CD4-positive, alpha-beta memory T cell (primary cell): ENCODE measurements at places on chromosomes 3 and 15. TPM values are rescaled to one million over a fixed set of nuclear protein-coding genes. Genes with fewer than 3 reads are reported as not detected.
A peak's percentile ranks its signal among the peaks of the same experiment; 100 is the strongest.

- no peak overlapping the region for H3K27ac ChIP-seq
- H3K4me3 ChIP-seq, result no peak overlapping the region
- H3K27me3 ChIP-seq, result no peaks in the 10 kb centered on the region
- DNase-seq, result no peak
Observed at GRCh38 chr15:73387507-73388255, 18.9 kb upstream of the HCN4 start.

PLXNB1 gene
- total RNA-seq, result 5.0 TPM

SPINK8 gene
- total RNA-seq, result not detected

DNA sequence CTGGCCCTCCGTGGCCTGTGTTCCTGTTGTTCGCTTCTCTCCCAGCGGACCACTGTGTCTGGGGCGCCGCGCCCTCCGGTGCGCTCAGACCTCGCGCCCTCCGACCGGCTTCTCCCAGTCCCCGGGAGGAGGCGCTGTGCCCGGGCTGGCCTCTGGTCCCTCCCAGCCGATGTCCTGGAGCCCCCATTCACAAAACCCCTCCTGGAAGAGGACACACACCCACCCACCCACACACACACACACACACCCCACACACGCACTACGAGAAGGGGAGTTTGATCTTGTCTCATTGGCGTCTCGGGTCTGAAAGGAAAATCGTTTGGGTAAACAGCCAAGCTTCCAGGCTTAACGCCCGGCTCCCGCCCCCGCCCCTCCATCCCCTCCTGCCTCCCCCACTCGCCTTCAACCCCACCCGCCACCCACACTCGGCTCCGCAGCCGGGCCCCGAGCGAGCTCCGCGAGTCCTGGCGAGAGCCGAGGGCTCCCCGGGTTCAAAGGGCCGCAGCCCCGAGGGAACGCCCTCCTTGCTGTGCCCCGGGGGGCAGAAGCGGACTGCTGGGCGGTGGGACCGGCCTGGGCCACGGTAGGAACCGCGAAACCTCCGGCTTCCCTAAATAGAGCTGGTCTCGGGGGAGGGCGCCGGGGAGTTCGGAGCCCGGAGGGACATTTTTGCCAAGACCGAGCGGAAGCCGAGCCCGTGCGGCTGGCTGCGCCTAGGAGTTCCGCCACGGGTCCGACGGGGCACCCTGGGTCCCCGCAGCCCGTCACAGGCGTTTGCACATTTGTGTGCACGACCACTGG is 23.6 kb downstream of the NR2F2 start:
- H3K27ac ChIP-seq, result no peak overlapping the region
- no peak overlapping the region for H3K4me3 ChIP-seq
- peaks cover 30% of the 10 kb centered on the region for H3K4me1 ChIP-seq
- DNase-seq, result no peak
- H3K27me3 ChIP-seq, result peaks cover 56% of the 10 kb centered on the region

ALS2CL gene
- total RNA-seq, result 29.8 TPM

MNS1 gene
- total RNA-seq, result not detected

DNA sequence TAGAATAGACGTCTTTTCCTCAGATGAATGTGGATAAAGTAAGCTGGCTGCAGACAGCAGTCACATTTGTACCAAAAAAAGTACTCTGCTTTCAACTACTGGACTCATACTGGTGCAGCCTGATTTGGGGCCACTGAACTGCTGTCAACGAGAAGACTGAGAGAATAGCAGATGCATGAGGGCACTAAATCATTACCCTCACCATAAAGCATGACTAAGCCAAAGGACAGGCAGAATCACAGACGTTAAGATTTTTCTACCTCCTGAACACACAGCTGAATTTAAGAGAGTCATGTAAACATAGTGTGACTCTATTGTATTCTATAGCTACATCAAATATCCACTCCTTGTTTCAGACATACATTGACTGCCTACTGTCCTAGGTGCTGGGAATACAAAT is 67.8 kb upstream of the CDAN1 start:
- H3K4me3 ChIP-seq, result no peak overlapping the region
- no peaks in the 10 kb centered on the region for H3K27me3 ChIP-seq
- no peaks in the 10 kb centered on the region for H3K36me3 ChIP-seq
- H3K4me1 ChIP-seq, result no peaks in the 10 kb centered on the region

- H3K4me3 ChIP-seq, result no peak overlapping the region
- peaks cover 67% of the 10 kb centered on the region for H3K36me3 ChIP-seq
- no peaks in the 10 kb centered on the region for H3K27me3 ChIP-seq
- H3K27ac ChIP-seq, result no peak overlapping the region
- no peaks in the 10 kb centered on the region for H3K4me1 ChIP-seq
Observed at GRCh38 chr15:78895471-78895870, 22.8 kb downstream of the MORF4L1 start.

- H3K4me1 ChIP-seq, result peaks cover 20% of the 10 kb centered on the region
- peak; percentile 71 for DNase-seq
- H3K27ac ChIP-seq, result peak overlapping the region; percentile 63
- H3K4me3 ChIP-seq, result no peak overlapping the region
- no peaks in the 10 kb centered on the region for H3K36me3 ChIP-seq
Observed at GRCh38 chr3:15858547-15859506, 61.0 kb upstream of the ANKRD28 start.

- no peak overlapping the region for H3K4me3 ChIP-seq
- no peaks in the 10 kb centered on the region for H3K27me3 ChIP-seq
- no peaks in the 10 kb centered on the region for H3K36me3 ChIP-seq
- no peaks in the 10 kb centered on the region for H3K4me1 ChIP-seq
Observed at GRCh38 chr15:88221836-88222235, 34.7 kb downstream of the NTRK3 start.

DNA sequence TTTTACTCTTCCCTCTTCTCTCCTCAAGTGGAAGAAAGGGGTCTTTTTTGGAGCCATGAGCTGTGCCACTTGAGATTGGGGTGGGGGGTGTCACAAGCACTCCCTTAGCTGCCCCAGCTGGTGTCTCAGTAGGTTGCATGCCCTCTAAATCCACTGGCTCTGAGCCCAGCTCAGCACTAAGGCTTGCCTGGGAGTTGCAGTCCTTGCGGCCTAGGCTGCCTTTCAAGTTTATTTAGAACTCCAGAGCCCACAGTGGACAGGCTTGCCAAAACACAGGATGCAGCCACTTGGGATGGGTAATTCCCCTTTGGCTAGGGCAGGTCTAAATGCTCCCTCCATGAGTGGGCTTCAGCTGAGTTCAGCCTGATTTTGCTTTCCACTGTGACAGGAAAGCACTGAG is 24.7 kb downstream of the C3orf20 start:
- H3K4me3 ChIP-seq, result no peak overlapping the region
- H3K27me3 ChIP-seq, result no peaks in the 10 kb centered on the region
- no peak for DNase-seq

- no peak for DNase-seq
- H3K27me3 ChIP-seq, result no peaks in the 10 kb centered on the region
- H3K4me3 ChIP-seq, result no peak overlapping the region
- no peak overlapping the region for H3K27ac ChIP-seq
- no peaks in the 10 kb centered on the region for H3K36me3 ChIP-seq
Observed at GRCh38 chr3:131544557-131544956, 41.8 kb upstream of the MRPL3 start.

GRCh38 chr3:149765762-149766334 is 13.6 kb upstream of the COMMD2 start:
- H3K36me3 ChIP-seq, result no peaks in the 10 kb centered on the region
- H3K4me3 ChIP-seq, result no peak overlapping the region
- no peak for DNase-seq
- H3K27ac ChIP-seq, result no peak overlapping the region
- peaks cover 14% of the 10 kb centered on the region for H3K27me3 ChIP-seq

EFHB gene
- 1.5 TPM for total RNA-seq

TGM4 gene
- not detected for total RNA-seq

DNA sequence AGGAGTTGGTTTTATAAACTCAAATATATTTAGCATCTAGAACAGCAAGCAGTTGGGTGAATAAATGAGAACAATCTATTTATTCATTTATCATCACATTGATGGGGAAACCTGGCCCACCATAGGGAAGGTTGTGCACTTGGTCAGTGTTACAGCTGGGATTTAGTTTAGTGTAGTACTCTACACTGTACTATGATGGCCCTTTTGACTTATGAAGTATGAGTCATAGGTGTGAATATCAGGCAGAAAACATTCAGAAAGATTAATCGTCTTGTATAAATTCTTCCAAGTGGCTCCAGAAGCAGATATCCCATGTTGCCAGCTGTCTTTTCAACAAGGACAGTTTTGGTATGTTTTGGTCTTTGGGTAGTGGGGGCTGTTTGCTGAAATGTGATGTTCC is 38.0 kb downstream of the BBS4 start:
- H3K4me3 ChIP-seq, result no peak overlapping the region
- H3K36me3 ChIP-seq, result no peaks in the 10 kb centered on the region
- H3K4me1 ChIP-seq, result no peaks in the 10 kb centered on the region
- no peak overlapping the region for H3K27ac ChIP-seq
- no peak for DNase-seq
- no peaks in the 10 kb centered on the region for H3K27me3 ChIP-seq

DNA sequence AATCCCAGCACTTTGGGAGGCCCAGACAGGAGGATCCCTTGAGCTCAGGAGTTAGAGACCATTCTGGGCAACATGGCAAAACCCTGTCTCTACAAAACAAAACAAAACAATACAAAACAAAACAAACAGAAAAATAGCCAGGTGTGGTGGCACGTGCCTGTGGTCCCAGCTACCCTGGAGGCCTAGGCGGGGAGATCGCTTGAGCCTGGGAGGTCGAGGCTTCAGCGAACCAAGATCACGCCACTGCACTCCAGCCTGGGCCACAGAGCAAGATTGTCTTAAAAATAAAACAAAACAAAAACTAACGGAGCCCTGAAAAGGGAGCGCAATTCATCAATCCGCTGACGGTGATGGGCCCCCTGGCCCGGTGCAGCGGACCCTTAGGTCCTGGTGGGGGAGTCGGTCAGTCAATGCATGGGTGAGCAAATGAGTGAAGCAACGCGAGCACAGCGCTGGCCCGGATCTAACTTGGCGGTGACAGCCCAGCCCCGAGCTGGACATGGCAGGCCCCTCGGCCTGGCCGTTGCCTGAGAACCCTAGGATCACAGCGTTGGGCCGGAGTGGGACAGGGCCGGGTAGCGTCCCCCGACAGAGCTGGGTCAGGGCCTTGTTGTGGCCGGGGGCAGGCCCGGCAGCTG is 52.4 kb upstream of the BLM start:
- H3K36me3 ChIP-seq, result no peaks in the 10 kb centered on the region
- DNase-seq, result no peak
- H3K27ac ChIP-seq, result no peak overlapping the region
- peaks cover 12% of the 10 kb centered on the region for H3K27me3 ChIP-seq

DNA sequence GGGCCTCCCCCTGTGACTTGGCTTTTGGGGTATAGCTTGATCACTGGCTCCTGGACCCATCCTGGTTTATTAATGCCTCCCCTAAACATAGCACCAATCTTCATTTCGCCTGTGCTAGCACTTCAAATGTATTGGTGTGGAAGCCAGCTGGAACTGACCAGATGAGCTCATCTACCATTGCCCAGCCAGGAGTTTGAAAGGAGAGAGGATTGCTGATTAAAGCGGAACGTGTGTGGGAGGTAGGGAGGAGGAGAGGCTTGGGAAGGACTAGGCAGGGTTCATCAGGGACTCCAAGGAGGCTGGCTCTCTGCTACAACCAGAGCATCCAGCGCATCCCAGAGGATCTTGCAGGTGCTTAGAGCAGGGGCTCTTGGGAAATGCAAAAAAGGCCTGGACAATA is 34.4 kb upstream of the TLE3 start:
- no peaks in the 10 kb centered on the region for H3K4me1 ChIP-seq
- no peaks in the 10 kb centered on the region for H3K27me3 ChIP-seq
- H3K4me3 ChIP-seq, result no peak overlapping the region
- DNase-seq, result no peak
- H3K36me3 ChIP-seq, result no peaks in the 10 kb centered on the region
- no peak overlapping the region for H3K27ac ChIP-seq

- no peak overlapping the region for H3K4me3 ChIP-seq
- H3K27ac ChIP-seq, result no peak overlapping the region
- peaks cover 7% of the 10 kb centered on the region for H3K4me1 ChIP-seq
- H3K27me3 ChIP-seq, result no peaks in the 10 kb centered on the region
- H3K36me3 ChIP-seq, result no peaks in the 10 kb centered on the region
Observed at GRCh38 chr3:52527732-52528585, 5.7 kb downstream of the NT5DC2 start.

GRCh38 chr15:76815421-76815820 is 89.7 kb downstream of the SCAPER start:
- H3K27me3 ChIP-seq, result no peaks in the 10 kb centered on the region
- H3K4me1 ChIP-seq, result peaks cover 5% of the 10 kb centered on the region
- no peak overlapping the region for H3K27ac ChIP-seq

P2RY13 gene
- not detected for total RNA-seq

- no peaks in the 10 kb centered on the region for H3K27me3 ChIP-seq
- H3K36me3 ChIP-seq, result no peaks in the 10 kb centered on the region
- no peak for DNase-seq
- peaks cover 10% of the 10 kb centered on the region for H3K4me1 ChIP-seq
- no peak overlapping the region for H3K27ac ChIP-seq
Observed at GRCh38 chr3:153599685-153600084, 437.7 kb downstream of the RAP2B start.
